Stimulated activated CD4-positive, alpha-beta T cell treated with anti-CD3 and anti-CD28 coated beads, Interleukin-1b, Interleukin-23, amount 100 ng/mL, for 1 hour (primary cell): ENCODE measurements at places on chromosomes 6 and 20.

GRCh38 chr20:38680500-38681306 lies 43.6 kb upstream of the SLC32A1 start:
- DNase-seq, result no peak

DNA sequence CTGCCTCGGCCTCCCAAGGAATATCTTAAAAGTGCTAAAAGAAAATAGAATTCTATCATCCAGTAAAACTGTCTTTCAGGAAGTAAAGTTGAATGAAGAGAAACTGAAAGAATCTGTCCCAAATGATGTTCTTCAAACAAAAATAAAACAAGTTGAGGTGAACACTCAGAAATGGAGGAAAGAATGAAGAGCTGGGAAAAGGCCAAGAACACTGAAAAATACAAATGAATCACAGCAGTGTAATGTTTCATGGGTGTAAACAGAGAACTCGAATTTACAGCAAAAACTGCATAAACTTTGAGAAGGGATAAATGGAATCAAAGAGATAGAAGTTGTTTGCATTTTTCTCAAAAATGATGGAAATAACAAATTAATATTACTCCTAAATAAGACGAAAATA lies 317.3 kb downstream of the TAF4 start:
- DNase-seq, result no peak

DNA sequence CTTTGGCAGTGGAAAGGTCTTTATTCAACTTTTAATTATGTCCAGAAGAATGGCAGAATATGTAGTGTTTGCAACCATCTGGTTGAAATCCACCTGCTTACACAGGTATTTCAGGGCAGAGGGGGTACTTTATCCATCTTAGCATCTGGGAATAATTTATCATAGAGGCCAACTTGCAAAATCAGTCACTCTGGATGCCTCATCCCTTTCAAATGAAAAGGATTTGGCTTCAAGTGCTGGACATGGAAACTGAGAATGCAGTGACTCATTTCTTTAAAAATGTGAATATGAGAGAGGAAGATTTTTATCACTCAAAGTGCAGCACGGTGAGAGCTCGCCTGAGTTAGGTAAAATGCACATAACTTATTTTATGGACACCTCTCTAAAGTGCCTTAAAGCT lies 758.3 kb downstream of the KIF16B start:
- no peak for DNase-seq

DNA sequence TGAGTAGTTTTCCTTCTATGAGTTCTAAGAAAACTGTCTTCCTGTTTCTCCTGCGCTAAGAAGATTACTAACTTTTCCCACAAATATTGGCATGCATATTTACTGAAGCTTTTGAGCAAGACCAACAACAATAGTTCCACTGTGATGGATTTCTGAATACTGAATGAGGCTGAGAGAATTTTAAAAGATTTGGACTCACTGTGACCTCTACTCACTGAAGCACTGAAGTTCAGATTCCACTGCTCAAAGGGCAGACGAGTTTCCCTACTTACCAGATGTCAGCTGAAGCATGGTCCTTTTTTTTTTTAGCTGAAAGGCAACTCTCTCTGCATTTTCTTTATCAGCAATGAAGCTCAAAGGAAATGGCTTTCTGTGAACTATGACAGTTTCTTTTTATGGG lies 718.5 kb downstream of the RFPL4B start:
- no peak for DNase-seq

GRCh38 chr6:113855500-113856374 lies 1.4 kb upstream of the MARCKS start:
- no peak for DNase-seq

GRCh38 chr20:44785768-44786167 lies 24.6 kb downstream of the RIMS4 start:
- DNase-seq, result no peak

- no peak for DNase-seq
These were observed 694.6 kb downstream of the QKI start for GRCh38 chr6:164108869-164109769.

- DNase-seq, result no peak
These were observed 107.6 kb downstream of the THBS2 start for GRCh38 chr6:169145991-169146501.

DNA sequence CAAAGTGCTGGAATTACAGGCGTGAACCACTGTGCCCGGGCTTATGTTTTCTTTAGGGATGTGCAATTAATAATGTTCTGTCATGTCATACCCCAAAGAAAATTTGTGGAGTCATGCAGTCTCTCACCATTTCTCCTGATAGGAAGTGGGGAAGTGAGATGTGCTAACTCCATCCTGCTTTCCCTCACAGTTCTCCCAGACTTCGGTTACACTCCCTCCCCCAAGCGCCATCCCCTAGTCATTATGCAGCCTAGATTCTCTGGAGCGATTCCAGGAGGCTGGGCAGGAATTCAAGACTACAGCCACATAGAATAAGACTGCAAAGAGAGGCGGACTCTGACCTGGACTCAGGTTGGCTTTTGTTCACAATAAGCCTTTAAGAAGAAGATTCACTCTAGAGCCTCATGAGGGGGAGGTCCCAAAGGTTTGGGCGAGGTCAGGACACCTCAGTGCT lies 271.4 kb downstream of the ALDH8A1 start:
- DNase-seq, result no peak

DNA sequence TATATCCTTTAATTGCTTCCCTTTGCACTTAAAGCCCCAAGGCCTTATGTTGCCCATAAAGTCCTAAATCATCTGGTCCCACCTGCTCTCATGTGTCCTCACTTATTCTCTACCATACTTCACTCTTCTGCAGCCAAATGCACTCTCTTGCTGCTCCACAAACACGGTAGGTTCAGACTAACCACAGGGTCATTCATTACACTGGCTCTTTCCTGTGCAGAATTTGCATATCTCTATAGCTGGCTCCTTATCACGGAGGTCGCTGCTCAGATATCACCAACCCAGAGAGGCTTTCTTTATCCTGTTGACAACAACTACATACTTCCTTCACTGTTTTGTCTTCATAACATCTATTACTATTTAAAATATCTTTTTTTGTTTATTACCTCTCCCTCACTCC lies 86.8 kb downstream of the MOXD1 start:
- DNase-seq, result no peak

GRCh38 chr6:89669002-89669401 lies 30.5 kb upstream of the LYRM2 start:
- DNase-seq, result no peak

DNA sequence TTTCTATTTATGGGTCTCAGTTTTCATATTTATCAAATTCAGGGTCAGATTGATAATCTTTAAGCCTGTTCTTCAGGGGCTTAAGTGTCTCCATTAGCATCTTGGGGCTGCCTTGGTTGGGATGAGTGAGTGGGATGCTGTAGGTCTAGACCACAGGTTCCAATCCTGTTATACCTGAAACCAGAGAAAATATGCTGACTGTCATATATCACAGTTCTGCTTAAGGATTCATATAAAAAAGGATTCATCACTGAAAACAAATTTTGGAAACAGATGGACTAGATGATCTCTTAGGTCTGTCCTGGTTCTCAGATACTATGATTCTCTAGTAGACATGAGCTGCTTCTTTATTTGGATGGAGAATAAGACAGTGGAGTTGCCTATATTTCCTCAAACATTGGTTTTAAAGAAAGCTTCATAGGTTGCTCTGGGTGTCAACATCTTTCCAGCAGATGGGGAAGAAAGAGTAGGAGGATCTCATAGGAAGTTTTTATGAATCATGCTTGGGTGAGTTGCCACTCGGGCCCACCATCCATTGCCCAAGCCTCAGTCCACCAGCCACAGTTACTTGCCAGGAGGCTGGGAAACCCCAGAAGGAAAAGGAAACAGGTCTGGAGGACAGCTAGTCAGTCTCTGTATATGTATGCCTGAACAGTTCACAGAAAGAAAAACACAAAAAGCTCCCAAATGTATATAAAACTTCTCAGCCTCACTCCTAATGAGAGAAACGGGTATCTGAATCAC lies 42.9 kb upstream of the MAP7 start:
- DNase-seq, result no peak

DNA sequence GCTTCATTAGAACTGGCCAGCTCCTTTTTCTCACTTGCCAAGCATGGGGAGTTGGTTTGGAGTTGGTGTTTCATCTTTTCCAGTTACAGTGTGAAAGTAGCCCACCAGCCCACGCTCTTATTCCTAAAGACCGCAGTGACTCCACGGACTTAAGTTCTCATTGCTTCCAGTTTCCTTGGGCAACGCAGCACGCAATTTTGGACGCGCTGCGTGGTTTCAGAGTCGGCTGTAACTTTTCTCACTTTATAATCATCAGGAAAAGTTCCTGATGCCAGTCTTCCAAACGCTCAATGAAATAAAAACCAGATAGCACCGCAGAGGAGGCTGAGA lies 381 bp upstream of the PEX7 start:
- DNase-seq, result no peak

GRCh38 chr6:24391756-24392405 lies 10.9 kb upstream of the MRS2 start:
- DNase-seq, result no peak

GRCh38 chr20:31811796-31812728 lies 7.1 kb upstream of the MYLK2 start:
- DNase-seq, result no peak

GRCh38 chr6:93943661-93944060 lies 524.3 kb upstream of the EPHA7 start:
- no peak for DNase-seq

DNA sequence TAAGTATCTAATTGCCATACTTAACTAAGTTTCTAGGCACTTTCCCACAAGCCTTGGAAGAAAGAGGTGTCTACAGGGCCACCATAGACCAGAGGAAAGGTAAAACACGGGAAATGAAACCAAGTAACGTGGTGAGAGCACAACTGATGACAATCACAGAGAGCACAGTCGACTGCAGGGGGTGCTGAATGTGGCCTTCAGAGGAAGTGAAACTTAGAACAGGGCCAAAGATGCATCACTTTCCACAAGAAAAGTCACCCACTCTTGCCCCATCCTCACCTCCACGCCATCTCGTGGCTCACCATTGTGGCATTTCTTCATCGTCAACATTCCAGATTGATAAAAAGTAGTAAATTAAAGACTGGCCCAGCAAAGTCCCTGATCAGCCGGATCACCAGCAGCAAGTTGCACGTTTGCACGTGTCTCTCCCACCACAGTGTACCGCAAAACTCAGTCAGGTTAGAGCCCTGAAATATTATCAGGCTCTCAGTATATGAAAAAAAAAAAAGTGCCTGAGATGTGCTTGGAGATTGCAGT lies 31.4 kb downstream of the HIVEP2 start:
- DNase-seq, result no peak

DNA sequence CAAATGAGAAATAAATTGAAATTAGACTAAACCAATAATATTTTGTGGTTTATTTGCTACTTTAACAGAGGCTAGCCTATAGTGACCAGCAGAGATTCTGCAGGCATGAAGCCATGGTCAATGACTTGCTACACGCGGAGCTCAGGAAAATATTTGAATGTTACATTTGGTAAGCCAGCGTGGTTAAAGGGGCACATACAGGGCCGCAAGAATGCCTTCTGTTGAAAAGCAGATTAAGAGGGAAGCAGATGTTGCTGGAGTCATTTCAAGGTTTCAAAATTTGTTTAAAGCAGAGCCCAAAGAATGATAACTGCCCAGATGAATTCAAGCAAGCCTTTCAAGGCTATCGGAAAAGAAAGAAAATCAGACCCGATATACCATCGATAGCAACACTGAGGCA lies 294.3 kb upstream of the MAN1A1 start:
- DNase-seq, result no peak

DNA sequence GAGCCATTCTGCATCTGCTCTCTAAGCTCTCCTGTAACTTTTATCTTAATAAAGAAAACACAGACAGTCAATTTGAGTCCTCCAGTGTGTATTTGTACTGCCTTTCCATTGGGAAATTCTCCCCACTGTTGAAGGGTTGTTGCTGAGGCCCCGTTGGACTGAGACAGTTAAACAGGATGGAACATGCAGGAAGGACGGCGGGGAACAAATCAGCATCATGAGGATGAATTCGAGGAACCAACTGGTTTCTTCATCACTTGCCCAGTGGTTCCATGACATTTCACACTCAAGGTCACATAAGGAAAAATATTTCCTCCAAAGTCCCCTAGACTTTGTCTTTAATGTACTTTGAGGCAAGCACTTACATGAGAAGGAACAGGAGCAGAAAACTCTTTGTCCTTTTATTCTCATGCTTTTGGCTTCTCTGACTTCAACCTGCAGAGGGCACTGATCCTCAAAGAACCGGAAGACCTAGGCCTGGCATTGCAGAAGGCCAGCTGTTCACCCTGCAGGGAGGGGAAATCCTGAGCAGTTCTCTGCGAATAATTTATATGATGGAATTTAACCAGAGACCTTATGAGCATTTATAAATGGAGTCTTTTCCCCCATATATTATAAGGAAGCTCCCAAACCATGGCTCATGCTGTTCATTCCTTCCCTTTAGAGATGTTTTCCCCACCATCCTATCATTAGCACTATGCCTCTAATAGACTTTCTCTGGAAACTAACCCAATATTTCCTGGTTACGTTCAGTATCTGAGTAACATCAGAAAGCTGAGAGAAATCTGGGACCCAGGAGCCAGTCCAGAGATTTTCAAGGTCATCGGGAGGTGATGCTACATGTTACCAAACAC lies 55.2 kb upstream of the ADGRF1 start:
- DNase-seq, result no peak

DNA sequence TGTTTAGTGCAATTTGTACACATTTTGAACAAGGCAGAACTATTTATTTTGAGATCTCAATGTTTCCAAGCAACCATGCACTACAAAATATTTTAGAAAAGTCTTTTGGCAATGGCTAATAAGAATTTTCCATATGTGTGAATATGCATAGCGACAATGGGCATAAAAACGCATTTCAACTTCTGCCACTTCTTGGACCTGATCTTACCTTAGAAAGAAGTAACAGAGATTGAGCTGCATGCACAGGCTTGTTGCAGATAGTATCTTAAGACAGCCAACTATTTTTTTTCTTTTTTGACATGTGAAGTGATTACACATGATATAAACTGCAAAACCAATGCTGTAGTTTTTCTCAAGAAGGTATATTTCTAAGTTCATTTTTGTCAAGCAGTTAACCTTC lies 210.4 kb upstream of the PHACTR1 start:
- no peak for DNase-seq

DNA sequence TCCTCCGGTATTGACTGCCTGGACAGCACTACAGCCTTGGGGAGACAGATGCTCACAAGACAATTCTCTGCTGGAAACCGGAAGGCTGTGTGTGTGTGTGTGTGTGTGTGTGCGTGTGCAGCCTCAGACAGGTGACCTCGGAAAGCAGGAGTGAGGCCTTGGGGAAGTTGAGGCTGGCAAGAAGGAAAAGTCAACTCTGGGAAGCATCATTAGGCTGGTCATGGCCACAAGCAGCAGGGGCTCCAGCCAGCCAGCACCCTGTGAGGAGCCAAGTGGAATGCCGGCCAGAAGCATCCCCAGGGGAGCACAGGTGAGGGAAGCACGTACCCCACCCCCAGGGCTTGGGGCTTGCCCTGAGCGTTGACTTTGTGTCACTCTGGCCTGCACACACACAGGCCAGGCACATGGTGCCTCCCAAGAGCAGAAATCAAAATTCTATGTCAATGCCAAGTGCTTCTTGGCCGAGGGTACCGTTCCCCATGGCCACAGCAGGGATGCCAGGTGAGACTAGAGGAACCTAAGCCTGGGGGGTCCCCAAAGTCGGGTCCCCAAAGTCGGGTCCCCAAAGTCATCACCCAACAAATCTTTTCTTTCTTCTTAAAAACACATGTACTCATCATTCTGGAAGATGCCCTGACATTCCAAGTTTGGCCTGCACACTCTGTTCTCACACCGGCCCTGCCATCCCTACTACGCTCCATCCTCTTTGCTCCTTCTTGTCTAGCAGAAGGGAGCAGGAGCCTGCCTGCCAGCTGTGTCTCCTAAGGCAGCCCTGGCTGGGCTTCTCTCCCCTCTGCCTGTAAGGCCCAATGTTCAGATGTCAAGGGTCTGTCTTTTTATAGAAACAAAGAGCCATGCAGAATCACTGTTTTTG lies 26.7 kb downstream of the FOXA2 start:
- DNase-seq, result no peak
